ENCODE measurements at places on chromosomes 6 and 20.
A peak's percentile ranks its signal among the peaks of the same experiment; 100 is the strongest.

DNA sequence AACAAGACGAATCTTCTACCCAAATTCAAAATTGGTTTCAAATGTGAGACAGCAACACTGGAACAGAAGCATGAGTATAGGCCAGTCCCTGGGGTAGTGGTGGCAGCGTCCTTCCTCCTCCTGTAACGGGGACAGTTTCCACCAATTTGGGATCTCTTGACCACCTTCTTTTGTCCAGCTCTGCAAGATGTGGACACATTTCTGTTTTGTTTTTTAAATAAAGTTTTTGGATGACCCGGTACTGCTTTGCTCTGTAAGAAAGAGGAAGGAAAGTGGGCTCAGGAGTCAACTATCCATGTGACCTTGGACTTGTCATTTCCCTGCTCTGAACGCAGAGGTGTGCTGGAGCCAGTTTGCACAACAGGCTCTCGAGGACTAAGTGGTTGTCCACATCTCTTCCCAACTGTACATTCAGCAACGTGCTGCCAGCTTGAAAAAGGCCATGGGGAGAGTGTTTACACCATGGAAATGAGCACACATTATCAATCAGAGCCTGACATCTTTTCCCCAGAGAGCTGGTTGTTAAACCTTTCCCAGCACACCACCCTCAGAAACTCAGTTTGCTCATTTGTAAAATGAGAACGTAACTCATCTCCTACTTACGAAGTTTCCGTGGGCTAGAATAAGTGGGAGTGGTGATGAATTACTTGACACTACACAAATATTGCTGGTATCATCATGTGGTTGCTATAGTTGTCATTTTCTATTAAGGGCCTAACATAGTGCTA lies 66.5 kb downstream of the ADTRP start:
- DNase-seq = no peak

DNA sequence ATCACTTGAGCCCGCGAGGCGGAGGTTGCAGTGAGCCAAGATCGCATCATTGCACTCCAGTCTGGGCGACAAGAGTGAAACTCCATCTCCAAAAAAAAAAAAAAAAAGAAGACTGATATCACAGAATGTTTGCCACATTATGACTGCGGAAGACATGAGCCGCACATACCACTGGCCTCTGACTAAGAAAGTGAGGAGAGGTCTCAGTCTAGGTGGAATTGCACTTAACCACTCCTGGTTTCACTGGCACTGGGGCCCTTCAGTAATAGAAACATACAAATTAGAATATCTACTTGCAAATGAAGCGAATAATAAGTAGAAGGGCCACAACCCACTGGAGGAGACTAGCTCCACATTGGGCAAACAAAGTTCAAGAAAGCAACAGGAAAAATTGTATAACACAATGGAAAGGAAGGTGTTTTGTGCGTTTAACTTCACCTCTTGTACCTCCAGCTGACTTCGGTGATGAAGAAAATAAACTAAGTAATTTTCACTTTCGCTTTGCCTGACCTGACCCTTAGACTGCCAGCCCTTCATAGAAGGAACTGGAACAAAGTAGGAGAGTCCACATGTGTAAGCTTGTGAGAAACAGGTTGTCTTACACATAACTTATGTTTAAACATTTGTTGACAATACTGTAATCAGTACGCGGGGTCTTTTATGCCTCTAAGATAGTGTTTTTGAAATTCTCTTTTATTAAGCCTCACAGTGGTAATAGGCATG lies 147.5 kb upstream of the TSHZ2 start:
- no peak for DNase-seq

DNA sequence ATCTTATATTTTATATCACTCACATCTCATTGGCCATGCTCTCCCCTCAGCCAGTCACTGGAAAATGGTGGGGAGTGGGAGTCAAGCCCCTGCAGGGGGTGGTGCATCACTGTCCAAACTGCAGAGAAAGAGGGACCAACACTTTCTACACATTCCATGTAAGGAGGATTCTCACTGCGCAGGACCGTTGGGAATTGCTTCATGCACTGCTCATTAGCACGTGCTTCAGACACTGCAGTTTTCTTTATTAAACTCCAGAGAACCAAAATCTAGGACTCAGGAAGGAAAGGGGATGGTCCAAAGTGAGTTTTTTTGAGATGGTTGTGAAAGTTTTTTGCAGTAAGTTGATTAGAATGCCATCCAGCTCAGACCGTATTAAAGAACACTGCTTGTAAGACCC lies 269.8 kb downstream of the FARS2 start:
- no peak for DNase-seq

- DNase-seq = no peak
Observed at GRCh38 chr6:117381749-117382148, 44.0 kb downstream of the ROS1 start.

- DNase-seq = no peak
Observed at GRCh38 chr6:124877468-124877867, 84.8 kb upstream of the RNF217 start.

GRCh38 chr6:130947464-130947863 lies 115.6 kb downstream of the EPB41L2 start:
- no peak for DNase-seq

DNA sequence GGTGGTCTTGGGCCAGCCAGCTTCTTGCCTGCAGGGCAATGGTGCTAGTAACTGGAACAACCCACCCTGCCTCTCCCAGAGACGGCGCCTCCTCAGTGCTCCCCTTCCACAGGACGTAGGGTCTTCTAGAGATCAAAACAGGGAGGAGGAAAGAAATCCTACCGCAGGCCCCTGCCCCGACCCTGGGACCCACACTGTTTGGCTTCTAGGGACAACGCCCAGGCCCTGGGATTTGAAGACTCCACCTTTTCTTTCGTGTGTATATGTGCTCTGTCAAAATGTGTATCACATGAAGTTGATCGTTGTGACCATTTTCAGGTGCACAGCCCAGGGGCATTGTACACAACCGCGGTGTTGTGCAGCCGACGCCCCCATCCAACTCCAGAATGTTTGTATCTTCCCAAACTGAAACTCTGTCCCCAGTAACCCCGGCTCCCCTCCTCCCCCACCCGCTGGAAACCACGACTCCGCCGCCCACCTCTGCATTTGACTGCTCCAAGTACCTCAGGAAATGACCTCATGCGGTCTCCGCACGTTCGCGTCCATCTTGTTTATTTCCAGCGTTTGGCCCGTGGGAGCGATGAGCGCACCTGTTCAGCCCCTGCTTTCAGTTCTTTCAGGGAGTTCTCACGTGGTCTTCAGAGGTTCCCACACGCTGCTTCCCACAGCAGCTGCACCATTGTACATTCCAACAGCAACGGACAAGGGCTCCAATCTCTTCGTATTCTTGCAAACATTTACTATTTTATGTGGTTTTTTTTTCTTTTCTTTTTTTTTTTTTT lies 3.4 kb upstream of the BHLHE23 start:
- no peak for DNase-seq

DNA sequence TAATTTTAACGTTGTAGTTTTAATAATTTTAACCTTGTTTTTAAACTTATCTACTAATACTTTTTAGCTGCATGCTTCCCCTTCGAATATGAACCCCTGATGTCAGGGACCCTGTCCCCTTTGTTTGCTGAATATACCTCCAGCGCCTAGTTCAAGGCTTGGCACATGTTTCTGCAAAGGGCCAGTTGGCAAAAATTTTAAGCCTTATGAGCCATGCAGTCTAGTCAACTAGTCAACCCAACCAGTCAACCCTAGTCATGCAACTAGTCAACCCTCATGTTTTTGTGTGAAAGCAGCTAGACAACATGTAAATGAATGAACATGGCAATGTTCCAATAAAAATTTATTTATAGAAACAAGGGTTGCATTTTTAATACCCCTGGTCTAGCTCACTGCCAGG lies 119.8 kb downstream of the BCAS1 start:
- no peak for DNase-seq

GRCh38 chr6:69090132-69090531 lies 455.1 kb downstream of the ADGRB3 start:
- DNase-seq = peak; percentile 54

DNA sequence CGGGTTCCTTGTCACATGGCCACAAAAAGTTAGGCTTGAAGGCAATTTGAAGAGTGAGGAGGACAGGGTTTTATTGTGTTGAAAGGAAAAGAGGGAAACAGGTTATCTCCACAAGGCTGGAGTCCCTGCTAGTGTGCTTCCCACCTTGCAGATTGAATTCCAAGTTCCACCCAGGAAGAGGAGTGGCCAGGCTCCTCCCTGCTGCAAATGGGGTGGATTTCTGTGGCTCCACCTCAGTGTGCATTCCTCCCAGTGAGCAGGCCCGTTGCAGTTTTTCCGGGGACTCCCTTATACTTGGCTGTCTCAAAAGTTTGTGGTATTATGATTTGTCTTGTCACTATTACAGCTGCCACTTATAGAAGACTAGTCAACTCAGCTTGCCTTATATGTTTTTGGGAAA lies 281.8 kb upstream of the PLCB4 start:
- no peak for DNase-seq

GRCh38 chr6:153538491-153538890 lies 407.4 kb upstream of the RGS17 start:
- DNase-seq = no peak
